ENCODE measurements at places on chromosomes 2 and 18. TPM values are rescaled to one million over a fixed set of nuclear protein-coding genes. Genes with fewer than 3 reads are reported as not detected.

- no peak for DNase-seq
Observed at GRCh38 chr2:14364471-14364870, 268.0 kb upstream of the LRATD1 start.

GRCh38 chr2:113700186-113700841 lies 56.1 kb downstream of the SLC35F5 start:
- DNase-seq: no peak

DNA sequence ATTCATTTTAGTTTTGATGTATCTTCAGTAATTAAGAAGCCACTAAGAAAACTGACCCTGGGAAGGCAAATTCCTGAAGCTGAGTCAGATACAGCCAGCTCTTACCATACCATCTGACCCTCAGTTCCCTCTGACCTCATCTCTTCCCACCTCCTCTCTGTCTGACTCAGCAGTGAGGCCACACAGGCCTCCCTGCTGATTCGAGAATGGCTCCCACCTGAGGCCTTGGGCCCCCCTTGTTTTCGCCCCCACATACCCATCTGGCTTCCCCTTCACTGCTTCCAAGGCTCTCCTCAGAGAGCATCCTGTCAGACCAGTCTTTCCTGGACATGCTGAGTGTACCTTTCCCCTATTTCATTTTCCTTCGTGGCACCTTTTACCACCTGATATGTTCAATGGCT lies 71.0 kb upstream of the CYP1B1 start:
- no peak for DNase-seq

SULT1C2 gene
- 89.6 TPM for polyA plus RNA-seq

WDCP gene
- 15.9 TPM for polyA plus RNA-seq

- no peak for DNase-seq
Observed at GRCh38 chr2:223222397-223222796, 170.4 kb downstream of the KCNE4 start.

DNA sequence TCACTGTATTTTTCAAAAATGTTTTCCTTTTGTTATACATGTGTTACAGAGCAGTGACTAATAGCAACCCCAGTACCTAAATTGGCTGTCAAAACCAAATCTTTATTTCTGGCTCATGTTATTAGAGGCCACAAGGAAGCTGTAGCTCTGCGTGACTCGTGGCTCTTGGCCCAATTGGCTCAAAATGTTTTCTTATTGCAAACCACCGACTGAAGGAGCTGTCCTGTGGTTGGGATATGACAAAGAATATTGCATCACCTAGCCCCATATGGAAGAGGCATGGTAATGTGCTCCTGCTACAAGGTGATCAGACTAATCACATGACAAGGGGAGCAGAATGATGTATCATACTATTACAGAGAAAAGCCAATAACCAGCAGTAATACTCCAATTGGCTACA lies 1058.5 kb downstream of the CBLN2 start:
- no peak for DNase-seq

Measured in left kidney (tissue), 8 donors.